ENCODE measurements at places on chromosomes 5 and 9.

GRCh38 chr5:134769206-134769605 is 10.6 kb downstream of the DDX46 start:
- no peak for DNase-seq

DNA sequence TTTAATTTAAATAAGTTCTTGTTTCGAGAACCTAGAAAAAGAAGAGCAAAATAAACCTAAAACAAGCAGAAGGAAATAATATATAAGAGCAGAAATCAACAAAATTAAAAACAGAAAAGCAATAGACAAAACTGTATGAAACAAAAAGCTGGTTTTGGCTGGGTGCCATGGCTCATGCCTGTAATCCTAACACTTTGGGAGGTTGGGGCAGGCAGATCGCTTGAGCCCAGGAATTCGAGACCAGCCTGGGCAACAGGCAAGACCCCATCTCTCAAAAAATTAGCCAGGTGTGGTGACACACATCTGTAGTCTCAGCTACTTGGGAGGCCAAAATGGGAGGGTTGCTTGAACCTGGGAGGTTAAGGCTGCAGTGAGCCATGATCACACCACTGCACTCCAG is 59.2 kb upstream of the OTP start:
- no peak for DNase-seq

DNA sequence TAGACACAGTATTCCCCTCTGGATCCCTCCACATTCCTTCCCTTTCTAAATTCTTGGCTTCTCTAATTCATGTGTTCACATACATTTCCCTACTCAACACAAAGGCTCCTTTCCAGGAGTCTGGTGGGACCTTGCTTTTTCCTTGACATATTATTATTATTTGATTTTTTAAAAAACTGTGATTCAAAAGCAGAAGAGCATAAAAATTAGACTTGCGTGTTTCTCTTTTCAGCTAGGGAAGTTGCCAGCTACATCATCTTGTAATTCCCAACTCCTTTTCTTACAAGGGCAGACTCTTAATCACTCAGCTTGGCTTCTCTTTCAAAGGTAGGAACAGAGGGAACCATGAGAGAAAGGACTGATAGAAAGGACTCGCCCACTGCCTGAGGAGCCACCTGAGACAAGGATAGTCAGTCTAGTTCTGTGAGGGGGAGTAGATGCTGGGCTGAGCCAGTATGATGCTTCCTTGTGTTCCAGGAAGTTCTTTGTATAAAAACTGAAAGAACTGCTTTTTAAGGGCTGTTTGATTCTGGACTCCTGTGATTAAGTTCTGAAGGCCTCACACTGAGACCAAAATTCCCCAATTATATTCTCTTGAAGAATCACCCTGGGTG is 51.0 kb upstream of the DPYSL3 start:
- no peak for DNase-seq

DNA sequence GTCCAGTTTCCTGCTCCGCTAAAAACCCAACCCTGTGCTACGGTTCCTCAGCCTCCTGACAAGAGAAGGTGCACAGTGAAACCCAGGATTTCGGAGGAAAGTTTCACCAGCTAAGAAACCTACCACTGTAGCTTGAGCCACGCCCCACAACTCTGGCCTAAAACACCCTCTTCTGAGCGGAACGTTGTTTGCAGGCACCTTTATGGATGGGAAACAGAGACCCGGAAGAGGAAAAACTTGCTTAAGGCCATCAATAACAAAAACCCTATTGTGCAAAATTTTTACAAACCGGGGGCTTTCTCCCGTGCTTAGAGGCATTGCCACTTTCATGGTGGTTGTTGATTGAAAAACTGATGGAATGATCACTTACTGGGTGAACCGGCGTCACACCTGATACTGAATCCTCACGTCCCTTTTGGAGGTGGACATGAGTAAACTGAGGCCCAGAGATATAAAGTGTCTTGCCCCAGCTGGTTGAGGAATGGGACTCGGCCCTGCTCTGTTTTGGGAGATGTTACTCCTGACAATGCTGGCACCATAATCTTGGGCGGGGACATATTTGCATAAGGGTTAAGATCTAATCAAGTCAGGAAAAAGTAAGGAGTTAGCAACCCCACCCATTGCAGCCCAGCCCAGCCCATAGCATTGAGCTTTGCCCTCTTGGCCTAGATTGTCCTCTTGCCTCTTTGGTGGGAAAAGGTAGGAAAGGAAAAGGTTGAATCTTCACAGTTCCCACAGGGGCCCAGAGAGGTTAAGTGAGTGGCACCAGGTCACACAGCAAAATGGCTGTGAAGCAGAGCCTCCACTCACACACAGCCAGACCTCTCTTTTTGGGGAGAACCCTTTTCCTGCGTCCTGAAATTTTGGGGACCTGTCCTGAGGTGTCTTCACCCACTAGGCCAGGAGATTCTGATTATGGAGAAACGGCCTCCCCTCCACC is 23.2 kb upstream of the PTGS1 start:
- DNase-seq, result no peak

DNA sequence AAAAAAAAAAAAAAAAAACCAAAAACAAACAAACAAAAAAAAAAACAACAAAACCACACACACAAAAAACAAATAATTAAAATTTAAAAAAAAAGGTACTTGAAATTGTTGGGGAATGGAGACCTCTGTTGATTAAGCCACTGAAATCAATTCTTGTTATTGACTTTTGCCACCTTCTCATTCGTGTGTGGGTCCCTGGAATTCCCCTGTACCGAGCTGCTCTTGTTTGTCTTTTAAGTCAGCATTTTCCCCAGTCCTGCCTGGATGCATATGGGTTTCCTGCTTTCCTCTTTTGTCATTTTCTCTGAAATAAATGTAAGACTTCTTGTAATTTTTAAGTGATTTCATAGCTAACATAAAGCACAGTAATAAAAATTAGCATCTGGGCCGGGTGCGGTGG is 45.5 kb downstream of the GPBP1 start:
- no peak for DNase-seq

DNA sequence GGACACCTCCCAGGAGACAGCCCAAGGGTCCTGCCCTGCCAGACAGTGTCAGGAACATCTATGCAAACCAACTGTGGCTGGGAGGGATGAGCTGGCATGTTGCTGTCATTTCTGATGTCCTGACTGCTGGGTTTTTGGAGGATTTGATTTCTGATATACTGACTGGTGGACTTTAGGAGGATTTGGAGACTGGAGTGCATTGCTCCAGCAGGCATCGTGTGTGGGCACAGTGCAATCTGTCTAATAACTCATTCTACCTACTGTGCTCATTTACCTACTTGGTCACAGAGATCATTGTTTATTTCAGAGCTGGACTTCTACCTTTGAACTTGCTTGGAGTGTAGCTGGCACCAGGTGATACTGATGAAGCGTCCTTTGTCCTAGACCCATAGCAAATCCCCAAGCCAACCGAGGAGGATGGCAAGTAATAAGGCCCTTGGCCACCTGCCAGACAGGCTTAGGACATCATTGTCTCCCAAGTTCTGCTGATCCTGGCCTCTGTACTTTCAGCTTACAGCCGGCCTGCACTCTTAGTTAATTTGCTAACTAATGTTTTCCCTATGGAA is 124.3 kb upstream of the ICE1 start:
- no peak for DNase-seq

DNA sequence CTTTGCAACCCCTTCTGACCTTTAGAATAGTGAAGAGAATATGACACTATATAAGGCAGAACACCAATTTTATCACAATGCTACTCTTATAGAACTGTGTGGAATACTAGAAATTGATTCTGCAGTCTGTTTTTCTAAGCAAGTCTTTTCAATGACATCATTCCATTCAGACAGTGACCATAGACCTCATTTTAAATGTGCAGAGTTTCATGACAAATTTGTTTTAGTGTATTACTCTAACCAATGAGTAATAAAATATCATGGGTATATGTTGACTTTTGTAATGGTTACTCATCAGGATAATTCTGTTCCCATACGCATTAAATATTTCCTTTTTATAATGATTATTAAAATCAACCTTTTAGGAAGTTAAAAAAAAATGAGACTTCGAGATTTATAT is 219.9 kb downstream of the COX7C start:
- DNase-seq, result no peak

DNA sequence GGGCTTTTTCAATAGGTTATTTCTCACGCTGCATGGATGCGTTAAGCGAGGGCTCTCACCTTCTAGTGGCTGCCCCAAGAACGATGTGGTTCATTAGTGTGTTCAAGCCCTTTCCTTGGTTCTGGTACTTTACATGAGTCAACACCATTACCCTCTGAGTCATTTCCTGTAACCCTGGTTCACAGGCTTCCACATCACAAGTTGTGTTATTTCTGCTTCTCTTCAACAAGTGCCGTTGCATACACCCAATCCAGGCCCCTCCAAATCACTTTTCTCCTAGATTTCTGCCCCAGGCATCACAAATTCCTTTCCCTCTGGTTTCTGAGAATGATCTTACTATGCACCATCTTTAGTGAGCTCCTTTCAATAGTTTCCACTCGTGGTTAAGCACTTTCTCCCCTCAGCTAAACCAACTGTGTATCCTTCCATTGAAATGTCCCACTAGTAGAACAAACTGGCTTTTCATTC is 69.5 kb upstream of the RAD23B start:
- DNase-seq, result peak; percentile 1

DNA sequence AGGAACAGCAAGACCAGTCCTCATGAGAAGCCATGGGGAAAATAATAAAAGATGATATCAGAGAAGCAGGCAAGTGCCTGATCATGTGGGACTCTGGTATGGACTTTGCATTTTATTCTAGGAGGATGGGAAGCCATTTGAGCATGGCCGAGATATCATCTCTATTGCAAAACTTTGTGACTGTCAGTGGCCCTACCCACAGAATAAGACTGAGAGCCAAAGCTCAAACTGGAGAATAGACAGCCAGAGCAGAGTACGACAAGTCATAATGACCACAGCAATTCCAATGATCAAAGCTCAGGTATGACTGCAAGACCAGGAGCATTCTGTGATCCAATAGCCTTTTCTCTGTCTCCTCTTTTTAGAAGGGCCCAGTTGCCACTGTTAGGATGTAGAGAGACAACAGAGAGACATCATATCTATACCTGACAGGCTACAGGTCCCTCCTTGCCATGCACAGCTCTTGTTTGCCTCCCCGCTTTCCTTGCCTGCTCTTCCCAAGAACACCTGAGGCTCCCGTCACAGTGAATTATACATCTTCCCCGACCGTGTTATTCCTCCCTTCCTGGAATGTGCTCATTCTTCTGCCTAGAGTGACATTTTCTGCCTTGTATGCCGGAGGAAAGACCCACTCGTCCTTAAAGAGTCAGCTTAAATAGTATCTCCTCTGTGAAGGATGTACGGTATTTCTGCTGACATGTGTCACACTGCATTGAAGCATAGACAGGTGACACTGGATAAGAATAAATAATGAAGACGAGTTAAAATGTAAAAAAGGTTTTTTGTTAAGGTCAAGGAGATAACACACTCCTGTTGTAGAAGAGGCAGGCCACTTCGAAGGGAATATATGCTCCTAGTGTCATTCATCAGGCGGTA is 248.7 kb upstream of the MAP3K1 start:
- no peak for DNase-seq

GRCh38 chr9:114592356-114592755 is 4.8 kb downstream of the ATP6V1G1 start:
- DNase-seq, result no peak

DNA sequence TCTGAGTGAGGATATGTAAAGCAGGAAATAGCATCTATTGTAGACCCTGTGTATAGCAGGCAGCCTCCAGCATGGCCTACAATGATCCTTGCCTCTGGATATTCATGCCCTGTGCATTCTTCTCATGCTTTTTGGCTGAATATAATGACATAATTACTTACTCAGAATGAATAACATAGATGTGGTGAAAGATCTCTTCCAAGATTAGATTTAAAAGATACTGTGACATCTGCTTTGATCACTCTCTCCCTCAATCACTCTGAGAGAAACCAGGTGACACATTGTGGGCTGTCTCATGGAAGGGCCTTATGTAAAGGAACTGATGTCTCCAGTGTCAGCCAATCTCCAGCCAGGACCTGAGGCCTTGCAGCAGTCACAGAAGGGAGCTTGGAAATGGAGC is 376.7 kb downstream of the DNAH5 start:
- no peak for DNase-seq

- no peak for DNase-seq
Measured at GRCh38 chr5:148978370-148979082, 84.3 kb downstream of the SH3TC2 start.

DNA sequence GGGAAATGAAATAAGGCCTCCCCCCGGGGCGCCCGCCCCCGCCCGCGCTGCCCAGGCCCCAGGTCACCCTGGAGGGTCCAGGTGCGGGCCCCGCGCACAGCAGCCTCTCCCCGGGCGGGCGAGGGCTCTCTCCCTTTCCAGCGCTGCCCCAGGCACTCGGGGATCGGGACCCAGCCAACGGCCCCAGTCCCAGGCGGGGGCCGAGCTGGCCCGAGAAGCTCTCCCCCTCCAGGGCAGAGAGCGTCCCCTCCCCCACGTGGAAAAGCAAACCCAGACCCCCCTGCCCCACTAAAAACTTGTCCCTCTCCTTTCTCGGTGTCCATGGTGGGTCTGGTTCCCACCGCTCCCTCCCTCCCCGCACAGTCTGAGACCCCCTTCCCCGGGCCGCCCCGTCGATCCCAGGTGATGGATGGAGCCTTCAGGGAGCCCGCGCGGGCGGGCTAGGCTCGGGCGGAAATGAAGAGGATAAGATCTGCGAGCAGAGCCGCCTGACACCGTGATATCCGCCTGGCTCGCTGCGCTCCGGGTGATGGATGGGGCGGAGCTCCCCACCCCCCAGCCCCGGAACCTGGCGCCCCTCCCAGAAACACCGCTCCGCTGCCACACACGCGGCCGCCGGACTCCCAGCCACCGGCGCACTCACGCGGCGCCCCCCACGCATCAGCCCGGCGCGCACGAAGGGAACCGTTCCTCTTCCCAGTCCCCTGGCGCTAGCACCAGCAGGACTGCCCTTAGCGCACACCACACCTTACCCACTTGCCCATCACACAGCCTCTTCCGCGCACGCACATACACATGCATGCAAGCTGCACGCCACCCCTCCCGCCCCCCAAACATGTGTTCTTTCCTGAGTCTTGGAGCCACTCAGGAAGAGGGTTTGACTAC is 81.7 kb upstream of the ZBTB43 start:
- DNase-seq, result peak; percentile 58

DNA sequence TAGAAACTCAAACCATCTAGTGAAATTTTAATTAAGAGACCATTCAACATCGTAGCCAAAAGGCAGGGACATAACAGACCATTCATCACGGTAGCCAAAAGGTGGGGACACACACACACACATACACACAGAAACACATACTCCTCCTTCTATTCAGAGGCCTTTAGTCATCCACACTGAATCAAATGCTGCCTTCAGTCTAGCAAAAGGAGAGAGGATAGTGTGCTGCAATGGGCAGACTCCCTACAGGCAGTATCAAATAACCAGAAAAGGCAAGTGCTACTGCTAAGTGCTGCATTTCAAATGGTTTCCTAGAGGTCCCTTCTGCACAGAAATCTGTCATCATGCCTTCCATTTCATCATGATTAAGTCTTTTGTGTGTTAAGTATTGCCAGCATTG is 303.9 kb downstream of the TRIM32 start:
- no peak for DNase-seq

- no peak for DNase-seq
Measured at GRCh38 chr5:56853698-56854097, 38.3 kb downstream of the MAP3K1 start.
